ENCODE measurements at places on chromosomes 12 and 14. TPM values are rescaled to one million over a fixed set of nuclear protein-coding genes. Genes with fewer than 3 reads are reported as not detected.

BHLHE41 gene
- not detected for total RNA-seq

MYBPC1 gene
- not detected for total RNA-seq

SCN8A gene
- 0.33 TPM for total RNA-seq

LMNTD1 gene
- not detected for total RNA-seq

ESPL1 gene
- total RNA-seq: 90.2 TPM

SLC25A47 gene
- total RNA-seq: not detected

RHOJ gene
- not detected for total RNA-seq

RNASE7 gene
- total RNA-seq: not detected

EPYC gene
- not detected for total RNA-seq

AVPR1A gene
- not detected for total RNA-seq

CHD8 gene
- 108 TPM for total RNA-seq

KRT5 gene
- not detected for total RNA-seq

FOXG1 gene
- not detected for total RNA-seq

ACSS3 gene
- not detected for total RNA-seq

RAPGEF3 gene
- total RNA-seq: 1.6 TPM

TSPAN11 gene
- not detected for total RNA-seq

KRT3 gene
- total RNA-seq: not detected

RNU4-1 gene
- total RNA-seq: 1,910 TPM

DPY19L2 gene
- total RNA-seq: 0.25 TPM

SALL2 gene
- total RNA-seq: 1.8 TPM

IPO4 gene
- total RNA-seq: 26.2 TPM

CLEC7A gene
- total RNA-seq: not detected

NGDN gene
- total RNA-seq: 34.8 TPM

KRT74 gene
- not detected for total RNA-seq

HHIPL1 gene
- total RNA-seq: 0.08 TPM

ANO2 gene
- total RNA-seq: not detected

NTS gene
- not detected for total RNA-seq

Data from activated CD4-positive, alpha-beta memory T cell treated with anti-CD3 and anti-CD28 coated beads, Interleukin-2, amount 10 ng/mL, durations not matched to agents 7 days and 5 days (primary cell).